ENCODE measurements at places on chromosomes 4 and X. TPM values are rescaled to one million over a fixed set of nuclear protein-coding genes. Genes with fewer than 3 reads are reported as not detected.

The NR3C2 gene
- total RNA-seq = 23.6 TPM

The SCML2 gene
- 1.4 TPM for total RNA-seq

The ASMT gene
- total RNA-seq = not detected

The TMEM47 gene
- 32.9 TPM for total RNA-seq

The ZNF41 gene
- total RNA-seq = 13.1 TPM

The CAPN6 gene
- 0.05 TPM for total RNA-seq

The CXCL1 gene
- 1.3 TPM for total RNA-seq

The SOWAHD gene
- 0.41 TPM for total RNA-seq

The KANTR gene
- 3.4 TPM for total RNA-seq

The USP11 gene
- total RNA-seq = 31.5 TPM

The MAGEB2 gene
- not detected for total RNA-seq

The TXK gene
- total RNA-seq = 1.0 TPM

The P2RY8 gene
- 1.9 TPM for total RNA-seq

The PHOX2B gene
- not detected for total RNA-seq

The MAML3 gene
- 2.3 TPM for total RNA-seq

The MGAT4D gene
- not detected for total RNA-seq

The F8 gene
- 53.7 TPM for total RNA-seq

The TSPAN7 gene
- total RNA-seq = 26.5 TPM

The PASD1 gene
- total RNA-seq = not detected

The MFSD8 gene
- 6.1 TPM for total RNA-seq

The DCAF4L1 gene
- 0.24 TPM for total RNA-seq

The CENPVL3 gene
- not detected for total RNA-seq

The GIMD1 gene
- total RNA-seq = not detected

The VSIG4 gene
- 65.1 TPM for total RNA-seq

The TRAPPC2 gene
- total RNA-seq = 7.1 TPM

The TLR2 gene
- 4.4 TPM for total RNA-seq

The NCAPG gene
- 1.2 TPM for total RNA-seq

The F8A3 gene
- total RNA-seq = not detected

The PDCL2 gene
- not detected for total RNA-seq

The SYTL4 gene
- total RNA-seq = 2.2 TPM

The DIPK2B gene
- total RNA-seq = 21.4 TPM

The DCUN1D4 gene
- total RNA-seq = 38.7 TPM

The POU3F4 gene
- total RNA-seq = not detected

The ABCG2 gene
- 1.0 TPM for total RNA-seq

The ATOH1 gene
- not detected for total RNA-seq

The SORBS2 gene
- 828 TPM for total RNA-seq

The RHOH gene
- total RNA-seq = 0.54 TPM

The TBX22 gene
- 0.38 TPM for total RNA-seq

The SLC9B1 gene
- 0.95 TPM for total RNA-seq

The PGRMC1 gene
- total RNA-seq = 21.9 TPM

The TMPRSS11B gene
- not detected for total RNA-seq

The SPANXC gene
- total RNA-seq = not detected

The SLC38A5 gene
- 1.2 TPM for total RNA-seq

The PABPC1L2B gene
- total RNA-seq = not detected
